Activated effector memory CD4-positive, alpha-beta T cell treated with Interleukin-2 at 50 U/mL for 16 hours (primary cell): ENCODE measurements at places on chromosomes 11 and 22.

- DNase-seq = no peak
Observed at GRCh38 chr11:26951809-26952515, 42.0 kb upstream of the FIBIN start.

GRCh38 chr11:2537896-2538724 lies 93.3 kb downstream of the KCNQ1 start:
- DNase-seq = no peak

DNA sequence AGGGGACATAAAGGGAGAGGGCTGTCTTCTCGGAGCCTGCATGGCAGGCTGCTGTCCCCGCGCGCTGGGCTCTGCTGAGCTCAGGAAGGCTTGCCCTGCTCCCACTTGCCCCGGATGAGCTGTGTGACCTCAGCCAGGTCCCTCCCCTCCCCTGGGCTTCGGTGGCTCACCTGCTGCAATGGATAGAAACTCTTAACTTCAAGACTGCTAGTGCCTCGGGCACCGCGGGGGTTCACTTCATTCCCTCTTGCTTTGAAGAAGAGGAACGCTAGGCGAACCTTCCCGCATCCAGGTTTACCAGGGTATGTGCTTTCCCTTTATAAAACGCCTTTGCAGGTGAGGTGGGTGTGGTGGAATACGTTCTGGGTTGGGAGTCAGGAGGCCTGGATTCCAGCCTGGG lies 115.0 kb downstream of the PHF21B start:
- no peak for DNase-seq

GRCh38 chr11:132062031-132062430 lies 691.6 kb downstream of the NTM start:
- DNase-seq = no peak

DNA sequence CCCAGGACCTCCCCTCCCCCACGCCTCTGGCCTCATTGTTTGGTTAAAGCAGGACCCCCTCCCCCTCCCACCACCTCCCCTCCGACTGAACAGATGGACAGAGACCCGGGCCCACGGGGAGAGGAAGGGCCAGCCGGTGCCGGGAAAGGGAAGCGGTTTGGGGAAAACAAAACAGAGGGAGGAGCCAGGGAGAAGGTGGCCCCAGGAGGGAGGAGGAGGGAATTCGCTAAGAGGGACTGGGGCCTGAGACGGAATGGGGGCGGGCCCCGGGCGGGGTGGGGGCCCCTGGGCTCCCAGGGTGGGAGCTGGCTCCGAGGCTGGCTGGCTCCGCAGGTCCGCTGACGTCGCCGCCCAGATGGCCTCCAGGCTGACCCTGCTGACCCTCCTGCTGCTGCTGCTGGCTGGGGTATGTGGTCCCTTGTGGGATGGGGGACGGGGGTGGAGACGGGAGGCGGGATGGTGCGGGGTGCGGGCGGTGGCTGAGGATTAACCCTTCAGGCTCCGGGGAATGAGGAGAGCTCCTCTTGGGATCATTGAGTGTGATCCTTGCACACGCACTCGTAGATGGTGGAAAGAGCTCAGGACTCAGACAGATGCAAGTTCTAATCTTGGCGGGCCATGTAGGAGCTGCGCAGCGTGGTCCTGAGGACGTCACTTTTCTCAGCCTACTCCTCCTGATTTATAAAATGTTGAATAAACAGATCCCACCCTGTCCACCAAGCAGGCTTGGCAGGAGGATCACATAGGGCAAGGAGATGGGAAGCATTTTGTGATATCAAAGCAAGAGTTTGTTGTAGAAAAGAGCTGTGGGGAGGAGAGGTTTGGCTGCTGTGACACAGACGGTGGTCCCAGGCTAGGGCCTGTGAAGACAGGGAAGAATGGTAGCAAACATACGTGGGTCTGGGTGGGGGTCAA lies 688 bp downstream of the SERPING1 start:
- no peak for DNase-seq

DNA sequence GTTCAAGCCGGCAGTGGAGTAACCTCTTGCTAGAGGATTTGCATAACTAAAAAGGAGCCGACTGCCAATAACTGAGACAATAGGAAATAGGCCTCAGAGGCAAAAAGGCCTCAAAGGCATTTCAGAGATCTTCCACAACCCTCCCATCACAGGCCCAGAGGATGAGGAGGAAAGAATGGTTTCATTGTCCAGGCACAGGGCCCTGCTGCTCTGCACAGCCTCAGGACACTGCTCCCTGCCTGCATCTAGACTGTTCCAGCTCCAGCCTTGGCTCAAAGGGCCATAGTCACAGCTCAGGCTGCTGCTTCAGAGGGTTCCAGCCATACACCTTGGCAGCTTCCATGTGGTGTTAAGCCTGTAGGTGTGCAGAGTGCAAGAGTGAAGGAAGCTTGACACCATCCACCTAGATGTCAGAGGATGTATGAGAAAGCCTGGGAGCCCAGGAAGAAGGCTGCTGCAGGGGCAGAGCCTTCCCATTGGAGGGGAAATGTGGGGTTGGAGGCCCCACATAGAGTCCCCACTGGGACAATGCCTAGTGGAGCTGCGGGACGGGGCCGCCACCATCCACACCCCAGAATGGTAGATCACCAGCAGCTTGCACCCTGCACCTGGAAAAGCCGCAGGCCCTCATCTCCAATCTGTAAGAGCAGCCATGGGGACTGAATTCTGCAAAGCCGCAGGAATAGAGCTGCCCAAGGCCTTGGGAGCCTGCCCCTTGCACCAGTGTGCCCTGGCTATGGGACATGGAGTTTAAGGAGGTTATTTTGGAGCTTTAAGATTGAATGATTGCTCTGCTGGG lies 8.2 kb upstream of the LRP5 start:
- no peak for DNase-seq

DNA sequence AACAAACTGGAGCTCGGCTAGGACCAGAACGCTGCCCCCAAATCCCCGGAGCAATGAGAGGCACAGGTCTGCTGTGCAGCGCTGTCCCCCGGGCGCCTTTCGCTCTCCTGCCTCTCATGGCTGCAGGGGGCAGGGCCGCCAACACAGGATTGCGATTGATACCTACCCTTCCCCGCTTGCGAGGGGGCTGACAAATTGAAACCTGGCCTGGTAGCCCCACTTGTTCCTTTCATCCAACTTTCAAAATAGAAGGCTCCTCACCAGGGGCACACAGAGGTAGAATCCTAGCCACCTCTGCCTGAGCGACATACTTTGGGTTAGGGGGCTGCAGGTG lies 642 bp upstream of the CASTOR1 start:
- no peak for DNase-seq

GRCh38 chr22:43880541-43880991 lies 11.2 kb downstream of the PNPLA5 start:
- no peak for DNase-seq

- peak; percentile 67 for DNase-seq
Observed at GRCh38 chr11:65078151-65078550, 5.7 kb downstream of the CDCA5 start.

- DNase-seq = no peak
Observed at GRCh38 chr11:111557425-111558111, 17.0 kb downstream of the LAYN start.

GRCh38 chr11:119317592-119318239 lies 786 bp upstream of the MCAM start:
- no peak for DNase-seq

DNA sequence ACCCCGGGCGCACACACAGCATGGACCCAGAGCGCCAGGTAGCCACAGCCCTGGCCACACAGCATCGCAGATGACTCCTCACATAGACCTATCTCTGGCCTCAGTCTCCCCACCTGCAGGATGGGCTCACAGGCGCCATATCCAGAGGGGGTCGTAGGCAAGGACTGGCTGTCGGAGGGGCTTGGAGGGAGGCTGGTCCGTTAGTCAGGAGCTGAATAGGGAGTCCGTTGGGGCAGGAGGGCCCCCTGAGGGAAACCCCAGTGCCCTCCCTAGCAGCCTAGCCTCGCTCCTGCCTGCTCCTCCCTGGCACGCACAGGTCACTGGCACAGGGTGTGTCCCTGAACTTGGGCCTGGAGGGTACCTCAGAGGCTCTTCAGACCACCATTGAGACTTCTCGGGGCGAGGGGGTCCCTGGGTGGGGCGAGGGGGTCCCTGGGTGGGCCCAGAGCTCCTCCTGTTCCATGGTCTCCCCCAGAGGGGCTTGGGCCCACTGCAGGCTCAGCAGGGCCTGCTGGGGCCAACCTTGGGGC lies 2.0 kb downstream of the PLXNB2 start:
- DNase-seq = no peak

DNA sequence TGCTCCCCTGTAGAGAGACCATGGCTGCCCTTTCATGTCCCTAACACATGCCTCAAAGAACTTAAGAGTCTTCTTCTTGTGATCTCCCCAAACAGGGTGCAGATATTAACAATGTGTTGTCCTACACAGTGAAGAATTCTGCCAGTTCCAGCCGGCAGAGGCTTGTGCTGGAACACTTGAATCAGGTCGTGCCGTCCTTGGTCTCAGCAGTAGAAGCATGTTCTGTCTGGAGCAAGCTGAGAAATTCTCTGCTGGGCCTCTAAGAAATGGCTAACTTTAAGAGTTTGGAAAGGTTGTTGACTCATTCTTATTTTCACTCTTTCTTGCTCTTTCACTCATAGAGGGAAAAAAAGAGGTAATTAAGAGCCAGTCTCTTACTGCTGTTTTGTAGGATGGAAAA lies 71.1 kb upstream of the SLC25A18 start:
- DNase-seq = no peak

GRCh38 chr11:12769834-12770345 lies 95.7 kb downstream of the TEAD1 start:
- DNase-seq = no peak

- DNase-seq = no peak
Observed at GRCh38 chr11:28999620-29000019, 891.4 kb downstream of the METTL15 start.

- DNase-seq = no peak
Observed at GRCh38 chr22:29090039-29090438, 17.2 kb downstream of the KREMEN1 start.

DNA sequence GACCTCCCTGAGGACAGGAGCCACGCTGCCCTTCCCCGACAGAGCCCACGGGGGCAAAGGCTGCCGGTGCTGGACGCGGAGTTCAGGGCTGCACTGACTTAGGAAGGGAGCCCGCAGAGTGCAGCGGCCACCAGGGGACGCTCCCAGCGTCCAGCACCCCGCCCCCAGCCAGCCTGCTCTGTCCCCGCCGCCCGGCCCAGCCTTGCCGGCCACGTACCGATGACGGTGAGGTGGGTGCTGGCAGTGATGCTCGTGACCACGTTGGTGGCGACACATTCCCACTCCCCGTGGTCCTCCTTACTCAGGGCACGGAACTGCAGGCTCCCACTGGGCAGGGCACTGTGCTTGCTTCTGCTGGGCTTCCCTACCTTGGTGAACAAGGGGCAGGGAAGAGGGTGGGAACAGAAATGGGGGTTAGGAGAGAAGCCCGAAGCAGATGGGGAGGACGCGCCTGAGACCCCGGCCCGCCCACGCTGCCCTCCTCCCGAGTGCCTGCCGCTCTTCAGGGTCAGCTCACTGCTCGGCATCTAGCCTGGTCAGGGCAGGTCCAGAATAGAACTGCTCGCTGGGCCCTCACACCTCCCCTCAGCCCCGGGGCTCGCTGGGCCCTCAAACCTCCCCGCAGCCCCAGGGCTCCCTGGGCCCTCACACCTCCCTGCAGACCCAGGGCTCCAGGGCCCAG lies 25.9 kb downstream of the IGSF9B start:
- DNase-seq = no peak

GRCh38 chr11:35563484-35564244 lies 38.2 kb upstream of the PAMR1 start:
- no peak for DNase-seq

DNA sequence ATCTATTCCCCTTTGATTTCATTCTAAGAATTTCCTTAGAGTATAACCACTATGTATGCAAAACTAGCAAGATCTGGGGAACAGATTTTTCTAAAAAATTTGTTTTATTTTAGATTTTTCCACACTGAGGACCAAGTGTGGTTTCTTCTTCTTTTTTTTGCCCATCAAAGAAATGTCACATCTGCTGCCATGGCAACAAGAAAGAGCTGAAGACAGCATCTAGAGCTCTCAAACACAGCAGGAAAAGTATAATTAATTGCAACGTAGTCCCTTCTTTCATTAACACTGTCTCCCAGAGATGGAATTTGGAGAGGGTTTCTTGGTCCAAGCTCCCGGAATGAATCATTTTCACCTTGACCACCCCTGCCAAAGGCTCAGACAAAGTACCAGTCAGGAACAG lies 256.7 kb upstream of the CCDC90B start:
- DNase-seq = no peak

DNA sequence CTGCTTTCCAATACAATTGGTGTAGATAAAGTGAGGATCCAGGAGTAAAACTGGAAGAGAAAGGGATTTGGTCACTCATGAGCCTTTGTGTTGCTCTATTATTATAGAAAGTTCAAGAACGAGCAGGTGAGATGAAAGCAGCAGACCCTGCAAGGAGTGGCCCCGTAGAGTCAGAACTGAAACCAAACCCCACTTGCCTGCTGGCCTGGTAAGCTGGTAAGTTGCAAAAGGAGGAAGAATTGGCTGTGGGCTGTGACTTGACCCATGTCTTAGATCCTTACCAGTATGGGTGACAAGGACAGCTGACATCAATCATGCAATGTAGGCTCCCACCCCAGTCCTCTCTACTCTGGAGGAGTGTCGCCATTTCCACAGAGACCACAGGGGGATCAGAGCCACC lies 201.3 kb downstream of the OPCML start:
- no peak for DNase-seq

- DNase-seq = no peak
Observed at GRCh38 chr22:21014726-21015465, at the start of gene P2RX6. Gene P2RX6 (plus strand): TSS chr22:21015165. CDS start chr22:21015175, 10 bp downstream.

DNA sequence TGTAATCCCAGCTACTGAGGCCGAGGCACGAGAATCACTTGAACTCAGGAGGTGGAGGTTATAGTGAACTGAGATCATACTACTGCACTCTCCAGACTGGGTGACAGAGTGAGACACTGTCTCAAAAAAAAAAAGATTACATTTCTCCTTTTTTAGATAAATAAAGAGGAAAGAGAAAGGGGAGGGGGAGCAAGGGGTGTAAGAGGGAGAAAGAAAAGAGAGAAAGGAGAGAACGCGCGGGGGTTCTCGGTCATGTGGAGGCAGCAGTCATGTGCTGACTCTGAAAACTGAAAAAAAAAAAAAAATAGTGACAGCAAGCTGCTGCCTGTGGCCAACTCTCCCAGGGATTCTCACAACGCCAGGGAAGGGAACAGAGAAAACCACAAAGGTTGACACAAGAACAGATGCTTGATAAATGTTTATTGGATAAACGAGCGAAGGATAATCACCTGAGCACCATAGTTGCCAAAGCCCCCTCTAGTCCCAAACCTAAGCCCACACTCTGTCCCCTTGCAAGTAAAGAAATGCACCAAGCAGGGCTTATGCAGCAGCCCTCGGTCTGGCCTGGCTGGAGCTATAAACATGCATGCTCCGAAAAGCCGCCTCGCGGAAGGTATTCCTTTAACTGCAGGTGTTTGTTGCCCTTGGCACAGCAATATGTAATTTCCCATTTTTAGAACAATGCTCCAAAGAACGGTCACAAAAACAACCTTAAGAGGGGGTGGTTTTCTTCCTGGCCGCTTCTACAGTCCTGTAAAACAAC lies 14.5 kb downstream of the SCGB1A1 start:
- DNase-seq = no peak

- DNase-seq = no peak
Observed at GRCh38 chr11:12743834-12744449, 69.7 kb downstream of the TEAD1 start.
